ENCODE measurements at places on chromosomes 11 and 22.

GRCh38 chr11:45949992-45950407 lies 27.5 kb downstream of the LARGE2 start:
- DNase-seq, result no peak

GRCh38 chr11:77375107-77375506 lies 73.6 kb upstream of the GDPD4 start:
- DNase-seq, result no peak

DNA sequence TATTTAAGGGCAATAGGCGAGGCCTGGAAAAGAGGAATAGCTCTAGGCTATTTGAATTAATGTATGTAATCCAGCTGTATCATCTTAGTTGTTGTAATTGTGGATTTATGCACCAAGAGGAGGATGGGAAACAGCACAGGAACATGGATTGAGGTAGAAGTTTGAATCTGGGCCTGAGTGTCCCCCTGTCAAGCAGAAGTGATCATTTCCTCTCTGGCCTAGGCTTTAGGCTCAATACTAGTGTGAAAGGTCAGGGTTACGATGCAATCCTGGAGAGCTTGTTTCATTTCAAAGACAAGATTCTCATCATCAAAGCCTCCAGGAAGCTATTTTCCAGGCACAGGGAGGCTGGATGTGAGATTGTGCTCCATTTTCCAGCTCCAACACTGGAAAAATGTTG lies 77.9 kb upstream of the HSD17B12 start:
- DNase-seq, result no peak

- DNase-seq, result no peak
Measured at GRCh38 chr11:123054301-123055065, 7.5 kb downstream of the HSPA8 start.

DNA sequence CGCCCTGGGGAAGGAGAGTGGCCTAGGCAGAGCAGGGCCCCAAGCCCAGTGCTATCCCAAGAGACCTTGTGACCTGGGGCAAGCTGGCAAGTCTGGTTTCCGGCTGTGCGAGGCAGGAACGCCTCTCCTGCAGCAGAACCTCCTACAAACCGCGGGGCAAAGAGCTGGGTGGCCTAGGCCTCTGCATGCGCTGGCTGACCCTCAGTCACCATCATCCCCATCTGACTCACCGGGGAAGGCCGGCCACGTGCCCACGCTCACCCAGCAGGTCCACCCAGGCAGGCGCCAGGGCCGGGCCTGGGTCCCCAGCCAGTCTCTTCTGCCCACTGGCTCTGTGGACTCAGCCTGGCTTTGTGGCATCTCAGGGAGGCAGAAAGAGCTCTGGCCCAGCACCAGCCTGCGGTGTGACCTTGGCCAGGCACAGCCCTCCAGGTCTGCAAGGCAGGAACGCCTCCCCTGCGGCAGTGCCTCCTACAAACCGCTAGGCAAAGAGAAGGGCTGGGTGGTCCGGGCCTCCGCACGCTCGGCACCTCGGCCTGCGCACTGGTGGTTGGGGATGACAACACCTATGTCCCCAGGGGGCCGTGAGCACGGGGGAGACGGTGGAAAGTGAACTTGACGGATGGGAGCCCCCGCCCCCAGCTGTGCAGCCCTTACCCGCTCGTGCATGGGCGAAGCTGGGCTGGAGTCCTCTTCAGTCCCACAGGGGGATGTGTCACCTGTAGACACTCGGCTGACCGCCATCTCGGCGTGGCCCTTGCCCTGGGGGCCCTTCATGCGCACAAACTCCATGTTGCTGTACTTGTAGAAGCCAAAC lies 38.2 kb downstream of the KIAA0930 start:
- no peak for DNase-seq

GRCh38 chr11:59206635-59207034 lies 6.1 kb downstream of the MPEG1 start:
- no peak for DNase-seq

Measured in stimulated activated CD4-positive, alpha-beta T cell treated with anti-CD3 and anti-CD28 coated beads, TNF-alpha, amount 100 ng/mL, for 48 hours (primary cell).